ENCODE measurements at places on chromosomes 2 and 18. TPM values are rescaled to one million over a fixed set of nuclear protein-coding genes. Genes with fewer than 3 reads are reported as not detected.

The UXS1 gene
- total RNA-seq: 23.6 TPM

The CHRNG gene
- total RNA-seq: not detected

The TXNDC2 gene
- not detected for total RNA-seq

The CCDC178 gene
- total RNA-seq: not detected

The ADRA2B gene
- total RNA-seq: 0.22 TPM

The CNTNAP5 gene
- not detected for total RNA-seq
